NCI-H1436 (cell line): ENCODE measurements at places on chromosomes 7 and 10.
A peak's percentile ranks its signal among the peaks of the same experiment; 100 is the strongest.

DNA sequence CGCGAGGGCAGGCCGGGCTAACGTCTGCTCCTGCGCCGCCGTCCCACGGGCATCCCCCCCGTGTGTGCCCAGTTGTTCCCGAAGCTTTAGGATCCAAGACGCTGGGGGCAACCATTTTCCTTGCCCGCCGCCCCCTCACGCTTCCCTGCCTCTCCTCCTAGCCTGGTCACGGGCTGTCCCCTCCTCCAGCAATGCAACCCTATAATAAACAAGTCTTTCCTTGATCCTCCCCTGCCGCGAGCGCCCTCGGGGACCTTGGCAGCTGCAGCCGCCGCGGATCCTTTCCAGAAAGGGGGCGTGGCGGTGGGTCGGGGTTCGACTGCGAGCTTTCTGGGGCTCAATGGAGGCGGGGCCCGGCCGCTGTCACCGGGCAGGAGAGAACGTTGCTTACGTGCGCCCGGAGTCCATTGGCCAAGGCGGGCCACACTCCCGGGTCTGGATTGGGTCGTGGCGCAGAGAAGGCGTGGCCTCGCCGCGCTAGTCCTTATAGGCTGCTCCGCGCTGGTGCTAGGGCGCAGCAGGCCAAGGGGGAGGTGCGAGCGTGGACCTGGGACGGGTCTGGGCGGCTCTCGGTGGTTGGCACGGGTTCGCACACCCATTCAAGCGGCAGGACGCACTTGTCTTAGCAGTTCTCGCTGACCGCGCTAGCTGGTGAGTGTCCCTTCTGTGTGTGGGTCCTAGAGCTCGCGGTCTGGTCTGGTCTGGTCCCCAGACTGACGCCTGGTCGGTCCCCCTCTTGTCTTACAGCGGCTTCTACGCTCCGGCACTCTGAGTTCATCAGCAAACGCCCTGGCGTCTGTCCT, at the start of gene DDIT4:
TSS of gene DDIT4 (plus strand) at position 515 of the 803 bp plus-strand sequence. CDS start 293 bp downstream, outside the sequence.
- DNase-seq = peak; percentile 98

DNA sequence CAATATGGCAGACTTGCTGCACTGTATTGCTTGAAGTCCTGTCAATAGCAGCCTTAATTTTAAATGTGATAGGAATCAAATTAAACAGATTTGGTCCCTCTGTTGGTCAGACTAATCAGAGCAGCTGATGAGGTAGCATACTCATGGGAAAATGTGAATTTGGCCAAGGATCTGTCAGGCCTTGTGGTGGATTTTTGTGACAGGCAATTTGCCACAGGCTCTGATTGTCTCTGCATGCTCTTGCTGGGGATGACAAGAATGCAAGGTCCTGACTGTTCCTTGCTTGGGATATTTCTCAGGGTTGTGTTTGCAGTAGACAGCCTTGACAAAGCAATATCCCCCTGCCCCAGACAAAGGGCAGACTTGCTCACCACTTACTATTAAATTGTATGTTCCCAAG, 41.5 kb upstream of the GARS1 start:
- no peak for DNase-seq

GRCh38 chr10:97356318-97356914, 21.9 kb upstream of the FRAT2 start:
- DNase-seq = no peak

DNA sequence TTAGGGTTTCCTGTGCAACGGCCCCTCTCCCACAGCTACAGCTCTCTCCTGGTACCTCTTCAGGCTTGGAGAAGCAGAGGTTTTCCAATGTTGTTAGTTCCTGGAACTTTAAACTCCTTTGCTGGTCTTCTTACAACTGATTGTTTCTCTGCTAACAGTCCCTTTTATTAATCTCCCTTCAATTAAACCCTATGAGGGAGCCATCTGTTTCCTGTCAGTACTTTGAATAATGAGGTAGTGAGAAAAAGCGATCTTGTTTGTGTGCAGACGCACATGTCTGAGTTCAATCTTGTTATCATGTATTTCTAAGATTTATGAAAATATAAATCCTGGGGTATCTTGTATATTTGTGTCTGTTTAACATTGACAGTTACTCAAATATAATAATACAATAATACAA, 102.4 kb downstream of the MDFIC start:
- DNase-seq = no peak

- DNase-seq = no peak
Measured at GRCh38 chr10:64486149-64486548, 964.9 kb downstream of the REEP3 start.

DNA sequence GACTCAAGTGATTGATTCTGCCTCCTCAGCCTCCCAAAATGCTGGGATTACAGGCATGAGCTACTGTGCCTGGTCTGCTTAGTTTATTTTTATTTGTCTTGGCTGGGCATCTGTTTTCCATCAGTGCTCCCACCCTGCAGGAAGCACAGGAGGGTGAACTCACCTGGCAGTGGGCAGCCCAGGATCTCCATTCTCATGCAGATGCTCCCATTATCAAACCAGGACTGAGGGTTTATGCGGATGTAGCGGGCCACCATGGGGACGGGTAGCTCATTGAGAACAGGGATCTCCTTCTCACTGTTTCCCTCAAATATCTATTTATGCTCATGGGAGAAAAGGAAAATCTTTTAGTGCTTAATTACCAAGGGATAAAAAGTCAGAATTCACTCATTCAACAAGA, 93.8 kb downstream of the CPXM2 start:
- DNase-seq = no peak

GRCh38 chr10:97025613-97026242, 160.0 kb downstream of the SLIT1 start:
- DNase-seq = peak; percentile 35

DNA sequence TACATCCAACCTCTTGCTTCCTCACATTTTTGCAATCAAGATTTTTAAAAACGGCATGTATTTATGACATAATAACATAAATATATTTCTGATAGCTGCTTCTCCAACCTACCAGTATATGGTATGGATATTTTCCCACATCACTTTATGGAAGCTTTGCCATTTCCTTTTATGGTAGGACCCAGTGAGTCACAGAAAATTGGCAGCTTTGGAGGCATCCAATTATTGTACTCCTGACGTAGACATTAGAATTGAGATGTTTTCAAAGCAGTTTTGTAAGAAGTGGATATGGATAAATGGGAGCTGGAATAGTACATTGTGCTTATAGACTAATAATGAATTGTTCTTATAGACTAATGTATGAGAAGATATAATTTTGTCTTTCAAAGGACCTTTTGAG, 23.8 kb upstream of the BICC1 start:
- DNase-seq = no peak

DNA sequence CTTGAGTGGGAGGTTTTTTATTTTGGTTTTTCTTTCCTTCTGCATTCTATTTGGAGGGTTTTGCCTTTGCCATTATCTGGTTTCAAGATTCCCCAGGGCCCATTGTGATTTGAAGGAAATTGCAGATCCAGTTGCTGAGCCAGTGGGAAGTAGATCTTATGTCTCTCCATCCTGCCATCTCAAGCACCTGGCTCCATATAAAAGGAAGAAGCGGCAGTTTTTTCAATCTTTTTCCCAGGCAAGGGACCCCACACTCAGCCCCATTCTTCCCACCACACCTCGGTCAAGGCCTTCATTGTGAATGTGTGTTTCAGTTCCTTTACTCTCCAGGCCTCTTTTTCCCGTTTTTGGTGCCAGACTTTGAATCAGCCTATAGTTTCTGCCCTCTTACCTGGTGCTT, 95.8 kb downstream of the MYO3A start:
- no peak for DNase-seq

GRCh38 chr10:30014511-30014910, 44.9 kb downstream of the JCAD start:
- no peak for DNase-seq

GRCh38 chr10:34489973-34490745, 324.9 kb downstream of the PARD3 start:
- DNase-seq = peak; percentile 34

DNA sequence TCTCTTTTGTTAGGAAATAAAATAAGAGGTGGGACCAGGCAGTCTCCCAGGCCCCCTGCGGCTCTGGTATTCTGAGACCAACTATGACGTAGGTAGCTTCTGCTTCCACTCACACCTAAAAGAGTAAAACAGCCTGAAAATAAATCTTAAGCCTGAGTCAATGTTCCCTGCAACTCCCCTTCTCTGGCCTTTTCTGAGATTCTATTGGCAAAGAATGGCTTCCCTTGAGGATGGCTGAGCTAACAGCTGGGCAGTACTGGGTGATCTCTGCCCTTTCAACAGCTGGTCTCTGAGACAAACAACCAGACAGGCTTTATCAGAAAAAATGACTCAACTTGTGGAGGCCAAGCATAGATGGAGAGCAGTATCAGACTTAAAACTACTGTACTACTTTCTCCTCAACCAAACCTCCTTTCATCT, 58.7 kb downstream of the CREB3L2 start:
- DNase-seq = no peak

DNA sequence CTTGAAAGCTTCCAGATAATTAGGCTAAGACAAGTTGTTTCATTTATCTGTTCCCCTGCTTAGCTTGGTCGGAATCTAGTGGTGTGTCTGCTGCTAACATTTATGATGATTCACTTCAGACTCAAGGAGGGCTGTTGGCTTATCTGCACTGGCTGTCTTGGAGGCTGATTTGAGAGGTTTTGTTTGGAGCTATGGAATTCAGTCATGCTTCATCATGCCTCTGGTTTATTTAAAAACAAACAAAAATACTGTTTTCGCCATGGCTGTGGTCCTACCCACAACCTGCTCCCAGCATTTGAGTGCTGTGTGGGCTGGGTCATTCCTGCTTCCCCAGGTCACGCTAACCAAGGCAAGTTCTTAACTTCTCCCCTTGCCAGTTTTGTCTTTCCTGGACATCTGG, 11.7 kb upstream of the ARPC1B start:
- DNase-seq = no peak

- no peak for DNase-seq
Measured at GRCh38 chr7:43926798-43927123, 525 bp downstream of the UBE2D4 start.

DNA sequence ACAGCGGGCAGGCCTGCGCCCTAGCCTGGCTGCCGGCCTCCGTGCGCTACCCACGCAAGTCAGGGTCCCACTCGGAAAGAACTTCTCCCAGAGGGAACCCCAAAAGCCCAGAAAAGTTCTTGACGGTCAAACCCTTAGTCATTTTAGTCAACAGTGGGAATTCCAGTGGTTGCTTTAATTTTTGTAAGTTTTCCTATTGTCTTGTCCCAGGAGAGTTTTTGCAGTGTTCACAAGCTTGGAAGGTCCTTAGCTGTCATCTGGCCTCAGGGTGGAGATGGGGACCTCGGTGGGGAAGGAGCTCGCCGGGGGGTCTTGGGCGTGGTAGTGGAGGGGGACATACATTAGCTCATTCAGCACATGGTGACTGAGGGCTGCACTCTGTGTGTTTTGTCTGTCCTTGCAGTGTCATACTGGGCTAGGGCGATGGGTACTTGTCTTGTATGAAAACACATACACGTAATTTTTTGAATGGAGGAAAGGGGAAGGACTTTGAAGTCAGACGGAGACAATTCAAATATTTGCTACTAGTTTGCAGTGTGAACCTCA, 736 bp downstream of the MINDY4 start:
- DNase-seq = no peak

- no peak for DNase-seq
Measured at GRCh38 chr10:49735161-49735560, 27.0 kb downstream of the OGDHL start.

- peak; percentile 89 for DNase-seq
Measured at GRCh38 chr7:100015232-100016214, at the start of gene ZKSCAN1. Gene ZKSCAN1 (plus strand): TSS chr7:100015596. CDS start chr7:100023507, 7,911 bp downstream.
